Ammon's horn (tissue), 1 donor: ENCODE measurements at places on chromosomes 12 and 14.

GRCh38 chr12:52311285-52311648 lies 9.9 kb downstream of the KRT83 start:
- DNase-seq, result peak; percentile 18

- DNase-seq, result peak; percentile 86
These were observed 17.8 kb upstream of the HDAC7 start for GRCh38 chr12:47837190-47838171.

DNA sequence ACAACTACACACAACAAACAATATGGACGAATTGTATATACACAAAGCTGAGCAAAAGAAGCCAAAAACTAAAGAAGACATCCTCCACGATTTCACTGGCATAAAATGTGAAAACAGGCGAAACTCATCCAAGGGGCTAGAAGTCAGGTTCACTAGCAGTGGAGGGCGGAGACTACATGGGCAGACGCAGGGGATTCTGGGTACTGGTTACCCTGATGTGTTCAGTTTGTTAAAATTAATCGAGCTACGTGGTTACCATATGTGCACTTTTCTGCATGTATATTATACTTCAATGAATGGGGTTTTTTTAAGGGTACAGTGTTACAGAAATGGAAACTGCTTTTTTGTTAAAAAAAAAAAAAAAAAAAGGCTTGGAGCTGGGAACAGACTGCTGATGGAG lies 12.3 kb downstream of the KDM2B start:
- DNase-seq, result no peak

DNA sequence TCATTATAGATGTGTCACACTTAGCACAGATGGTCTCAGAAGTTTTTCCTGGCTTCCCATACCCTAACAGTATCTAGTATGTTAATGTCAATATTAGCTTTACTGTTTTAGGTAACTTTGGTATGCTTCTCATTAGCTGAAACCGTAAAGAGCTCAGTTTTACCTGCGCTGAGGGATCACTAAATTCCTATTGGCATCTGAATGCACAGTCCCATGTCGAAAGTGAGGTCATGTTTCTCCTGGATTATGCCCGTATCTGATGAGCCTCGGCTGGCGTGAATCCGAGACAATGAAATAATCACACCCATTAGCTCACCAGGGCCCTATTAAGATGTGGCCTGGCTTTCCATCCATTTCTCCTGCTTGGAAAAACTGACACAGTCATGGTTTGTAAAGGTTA lies 418.2 kb downstream of the ZFP36L1 start:
- DNase-seq, result no peak

- DNase-seq, result no peak
These were observed 112.5 kb downstream of the MED13L start for GRCh38 chr12:116165036-116165425.

GRCh38 chr14:65170318-65170717 lies 68.0 kb upstream of the MAX start:
- DNase-seq, result peak; percentile 17

GRCh38 chr14:75648066-75648838 lies 12.4 kb downstream of the ERG28 start:
- peak; percentile 37 for DNase-seq

DNA sequence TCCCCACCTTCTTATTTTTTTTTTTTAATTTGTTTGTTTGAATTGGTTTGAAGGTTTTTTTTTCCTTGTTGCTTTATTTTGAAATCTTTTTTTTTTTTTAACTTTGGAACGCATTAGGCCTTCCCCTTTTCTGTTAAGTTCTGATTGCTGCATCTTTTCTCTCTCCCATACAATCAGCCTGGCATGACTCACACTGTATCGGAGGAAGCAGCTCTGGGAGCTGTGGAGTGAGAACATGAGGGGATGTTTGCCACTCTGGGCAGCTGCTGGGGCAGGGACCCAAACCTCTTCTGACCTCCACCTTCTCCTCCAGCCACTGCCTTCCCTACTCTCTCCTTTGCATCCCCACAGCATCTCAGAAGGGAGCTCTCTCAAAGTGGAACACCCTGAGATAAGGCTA lies 160.3 kb upstream of the FKBP4 start:
- DNase-seq, result no peak
